ENCODE measurements at places on chromosomes 6 and 20. TPM values are rescaled to one million over a fixed set of nuclear protein-coding genes. Genes with fewer than 3 reads are reported as not detected.

ZBTB2 gene
- total RNA-seq, result 15.0 TPM

NOX3 gene
- total RNA-seq, result not detected

ZSCAN23 gene
- total RNA-seq, result 0.98 TPM

ID1 gene
- total RNA-seq, result 1,190 TPM

BIRC7 gene
- total RNA-seq, result 2.7 TPM

DOK5 gene
- total RNA-seq, result 2.5 TPM

ARHGAP40 gene
- total RNA-seq, result 21.9 TPM

MOCS1 gene
- 14.7 TPM for total RNA-seq

WFDC12 gene
- total RNA-seq, result 4.4 TPM

NKAPL gene
- not detected for total RNA-seq

CAGE1 gene
- not detected for total RNA-seq

HEY2 gene
- total RNA-seq, result 0.98 TPM

OPRL1 gene
- 1.5 TPM for total RNA-seq

FOXQ1 gene
- 6.4 TPM for total RNA-seq

FAM217A gene
- total RNA-seq, result not detected

ID4 gene
- total RNA-seq, result 27.7 TPM

RSPH9 gene
- 0.74 TPM for total RNA-seq

AVP gene
- total RNA-seq, result not detected

PAQR8 gene
- 8.8 TPM for total RNA-seq

COL10A1 gene
- not detected for total RNA-seq

BTN1A1 gene
- total RNA-seq, result not detected

ATF6B gene
- 76.6 TPM for total RNA-seq

CPXM1 gene
- 19.4 TPM for total RNA-seq

C20orf96 gene
- 2.7 TPM for total RNA-seq
